ENCODE measurements at places on chromosomes 2 and 18.

- no peak for DNase-seq
- no peaks in the 10 kb centered on the region for H3K36me3 ChIP-seq
- peak overlapping the region; percentile 86 for H3K27ac ChIP-seq
- no peaks in the 10 kb centered on the region for H3K27me3 ChIP-seq
Measured at GRCh38 chr2:219207134-219207883, 727 bp downstream of the ZFAND2B start.

GRCh38 chr2:232879618-232880494 is 9.8 kb downstream of the SNORC start:
- no peak overlapping the region for H3K4me3 ChIP-seq
- no peak overlapping the region for H3K27ac ChIP-seq
- H3K4me1 ChIP-seq: peaks cover 8% of the 10 kb centered on the region
- no peaks in the 10 kb centered on the region for H3K36me3 ChIP-seq

DNA sequence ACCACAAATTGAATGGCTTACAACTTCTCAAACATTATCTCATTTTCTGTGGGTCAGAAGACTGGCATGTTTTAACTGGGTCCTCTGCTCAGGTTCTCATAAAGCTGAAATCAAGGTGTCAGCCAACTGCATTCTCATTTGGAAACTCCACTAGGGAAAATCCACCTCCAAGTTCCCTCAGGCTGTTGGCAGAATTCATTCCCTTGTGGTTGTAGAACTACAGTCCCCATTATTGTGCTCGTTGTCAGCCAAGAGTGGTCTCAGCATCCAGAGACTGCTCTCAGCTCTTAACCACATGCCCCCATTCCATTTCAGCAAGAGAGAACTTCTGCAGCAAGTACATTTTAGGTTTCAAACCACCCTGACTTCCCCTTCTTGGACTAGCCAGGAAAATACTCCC is 12.2 kb downstream of the NOL4 start:
- DNase-seq: no peak
- H3K27ac ChIP-seq: no peak overlapping the region
- H3K4me1 ChIP-seq: no peaks in the 10 kb centered on the region
- H3K27me3 ChIP-seq: no peaks in the 10 kb centered on the region
- H3K4me3 ChIP-seq: no peak overlapping the region
- no peaks in the 10 kb centered on the region for H3K36me3 ChIP-seq

DNA sequence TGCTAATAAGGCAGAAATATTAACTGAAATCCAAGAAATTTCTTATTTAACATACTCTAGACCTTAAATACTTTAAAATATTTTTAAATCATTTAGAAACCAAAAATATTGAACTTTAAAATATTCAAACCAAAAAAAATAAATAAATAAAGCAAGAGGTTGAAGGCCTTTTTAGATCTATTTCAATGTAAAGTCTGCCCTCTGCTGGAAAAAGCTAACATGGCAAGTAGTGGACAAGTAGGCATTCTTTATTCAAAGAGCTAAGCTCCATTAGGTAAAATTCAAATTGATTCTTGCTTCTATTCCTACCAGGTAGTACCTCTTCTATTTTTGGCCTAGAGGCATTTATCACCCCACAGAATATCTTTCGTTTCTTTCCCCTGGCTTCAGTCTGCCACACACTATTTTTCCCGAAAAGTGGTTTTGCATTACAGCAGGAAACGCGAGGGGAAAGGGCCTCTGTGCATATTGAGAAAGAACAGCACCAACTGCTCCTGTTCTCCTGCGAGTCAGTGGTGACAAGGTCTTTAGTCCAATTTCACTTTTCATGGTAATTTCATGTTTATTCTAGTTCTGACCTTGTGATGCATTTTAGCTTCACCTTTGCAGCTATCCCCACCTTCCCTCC is 20.4 kb downstream of the IFIH1 start:
- no peak overlapping the region for H3K27ac ChIP-seq
- H3K27me3 ChIP-seq: no peaks in the 10 kb centered on the region
- peaks cover 6% of the 10 kb centered on the region for H3K4me1 ChIP-seq
- peaks cover 4% of the 10 kb centered on the region for H3K36me3 ChIP-seq

GRCh38 chr2:178280244-178280852 is 86.0 kb downstream of the OSBPL6 start:
- H3K4me1 ChIP-seq: no peaks in the 10 kb centered on the region
- H3K27ac ChIP-seq: no peak overlapping the region
- no peak overlapping the region for H3K4me3 ChIP-seq
- H3K27me3 ChIP-seq: peaks cover 16% of the 10 kb centered on the region

GRCh38 chr2:207385903-207386302 is 143.9 kb upstream of the CREB1 start:
- no peaks in the 10 kb centered on the region for H3K4me1 ChIP-seq
- no peaks in the 10 kb centered on the region for H3K27me3 ChIP-seq
- H3K27ac ChIP-seq: no peak overlapping the region
- no peak overlapping the region for H3K4me3 ChIP-seq

- no peak for DNase-seq
- H3K27me3 ChIP-seq: peaks cover 24% of the 10 kb centered on the region
- peak overlapping the region; percentile 67 for H3K4me3 ChIP-seq
- H3K36me3 ChIP-seq: no peaks in the 10 kb centered on the region
- peaks cover 3% of the 10 kb centered on the region for H3K4me1 ChIP-seq
Measured at GRCh38 chr2:232928551-232929302, 58.7 kb downstream of the SNORC start.

DNA sequence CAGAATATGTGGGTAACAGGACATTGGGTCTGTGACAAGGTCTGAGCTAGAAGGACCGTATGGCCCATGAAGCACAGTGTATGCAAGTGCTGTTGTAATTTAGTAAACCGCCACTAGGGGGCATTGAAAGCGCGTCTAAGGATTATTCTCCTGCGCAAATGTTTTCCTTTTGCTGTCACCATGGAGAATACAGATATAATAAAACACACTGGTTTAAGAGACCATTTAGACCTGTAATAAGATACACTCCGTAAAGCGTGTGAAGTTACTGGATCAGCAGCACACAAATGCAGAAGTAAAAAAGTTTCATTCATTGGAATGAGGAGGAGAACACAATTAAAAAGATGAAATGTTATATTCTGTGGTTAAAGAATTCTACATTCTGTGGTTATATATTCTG is 272.4 kb downstream of the AGAP1 start:
- H3K4me3 ChIP-seq: no peak overlapping the region
- peak; percentile 50 for DNase-seq
- H3K27me3 ChIP-seq: peaks cover 4% of the 10 kb centered on the region
- H3K27ac ChIP-seq: no peak overlapping the region
- H3K36me3 ChIP-seq: no peaks in the 10 kb centered on the region

DNA sequence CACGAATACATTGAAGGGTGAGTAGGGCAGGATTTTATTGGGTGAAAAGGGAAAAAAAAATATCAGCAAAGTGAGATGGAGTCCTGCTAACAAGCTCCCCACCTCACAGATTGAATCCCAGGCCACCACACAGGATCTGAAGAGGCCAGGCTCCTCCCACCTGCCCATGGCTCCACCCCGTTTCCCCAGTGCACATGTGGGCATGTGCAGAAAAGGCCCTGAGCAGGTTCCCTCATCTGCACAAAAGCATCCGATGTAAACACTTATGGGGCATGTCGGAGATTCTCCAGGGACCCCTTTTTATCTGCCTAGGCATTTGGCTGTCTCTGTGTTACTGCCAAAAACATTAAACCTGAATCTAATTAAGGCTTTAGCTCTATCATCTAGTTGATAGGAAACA is 35.2 kb downstream of the SKA1 start:
- H3K27me3 ChIP-seq: peaks cover 18% of the 10 kb centered on the region
- no peak for DNase-seq
- no peak overlapping the region for H3K27ac ChIP-seq
- no peaks in the 10 kb centered on the region for H3K36me3 ChIP-seq
- no peaks in the 10 kb centered on the region for H3K4me1 ChIP-seq
- no peak overlapping the region for H3K4me3 ChIP-seq

DNA sequence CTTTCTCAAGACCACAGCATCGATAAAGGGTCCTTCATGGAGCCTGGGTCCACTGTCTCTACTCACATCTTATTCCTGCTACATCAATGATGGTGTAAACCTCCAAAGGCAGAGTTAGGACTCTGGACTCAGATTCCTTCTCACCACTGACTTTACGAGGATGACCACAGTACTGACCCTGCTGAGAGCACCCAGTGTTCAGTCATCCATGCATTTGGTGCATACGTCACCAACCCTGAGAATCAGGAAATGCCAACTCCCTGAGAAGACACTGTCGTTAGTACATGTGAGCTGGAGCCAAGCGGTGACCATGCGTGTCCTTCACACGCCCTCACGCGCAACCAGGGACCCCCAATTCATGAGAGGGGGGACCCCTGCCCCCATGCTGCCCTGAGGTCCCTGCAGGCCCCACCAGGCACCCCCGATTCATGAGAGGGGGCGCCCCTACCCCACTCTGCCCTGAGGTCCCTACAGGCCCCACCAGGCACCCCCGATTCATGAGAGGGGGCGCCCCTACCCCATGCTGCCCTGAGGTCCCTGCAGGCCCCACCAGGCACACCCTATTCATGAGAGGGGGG is 178.4 kb upstream of the TPO start:
- DNase-seq: no peak
- no peak overlapping the region for H3K27ac ChIP-seq
- no peak overlapping the region for H3K4me3 ChIP-seq
- H3K36me3 ChIP-seq: no peaks in the 10 kb centered on the region
- no peaks in the 10 kb centered on the region for H3K4me1 ChIP-seq

- H3K36me3 ChIP-seq: peaks cover 17% of the 10 kb centered on the region
- no peak overlapping the region for H3K4me3 ChIP-seq
- H3K4me1 ChIP-seq: no peaks in the 10 kb centered on the region
- no peaks in the 10 kb centered on the region for H3K27me3 ChIP-seq
Measured at GRCh38 chr18:9380621-9381395, 46.2 kb downstream of the TWSG1 start.

DNA sequence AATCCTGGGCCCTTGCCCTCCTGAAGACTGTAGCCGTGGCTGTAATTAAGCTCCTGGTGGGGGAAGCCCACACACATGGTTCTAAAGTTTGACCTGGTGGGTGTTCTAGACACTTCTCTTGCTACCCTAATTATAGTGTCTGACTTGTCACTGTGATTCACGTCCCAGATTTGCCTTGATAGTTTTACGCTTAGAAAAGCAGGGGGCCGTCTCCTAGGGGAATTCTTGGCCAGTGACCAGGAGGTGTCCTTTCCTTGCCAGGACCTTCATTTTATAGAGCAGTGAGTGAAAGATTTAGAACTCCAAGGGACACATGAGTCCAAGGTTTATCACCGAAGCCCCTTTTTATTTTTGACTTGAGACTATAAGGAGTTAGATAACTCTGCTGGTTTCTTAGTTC is 9.0 kb downstream of the TMEM214 start:
- H3K4me3 ChIP-seq: peak overlapping the region; percentile 79
- peaks cover 19% of the 10 kb centered on the region for H3K36me3 ChIP-seq
- peak overlapping the region; percentile 100 for H3K27ac ChIP-seq
- peak; percentile 39 for DNase-seq

DNA sequence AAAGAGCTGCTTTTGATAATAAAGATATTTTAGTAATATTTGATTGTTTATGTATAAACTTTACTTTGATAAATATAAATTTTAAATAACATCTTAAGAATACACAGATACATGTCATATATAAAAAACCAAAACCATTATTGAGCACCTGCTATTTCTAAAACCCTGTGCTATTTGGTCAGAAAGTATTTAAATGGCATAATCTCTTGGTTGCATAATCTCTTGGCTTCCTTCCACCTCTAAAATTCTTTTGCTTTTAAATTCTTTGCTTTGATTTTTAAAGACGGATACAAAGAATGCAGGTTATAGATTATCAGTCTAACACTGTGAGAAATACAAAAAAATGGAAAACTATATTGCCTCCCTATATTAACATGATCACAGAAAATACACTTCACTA is 36.9 kb downstream of the ACMSD start:
- H3K27me3 ChIP-seq: no peaks in the 10 kb centered on the region
- H3K4me1 ChIP-seq: no peaks in the 10 kb centered on the region
- no peak overlapping the region for H3K4me3 ChIP-seq
- no peak overlapping the region for H3K27ac ChIP-seq

GRCh38 chr18:11873670-11874340 is 22.6 kb downstream of the CHMP1B start:
- no peak for DNase-seq
- H3K27me3 ChIP-seq: peaks cover 3% of the 10 kb centered on the region
- peaks cover 2% of the 10 kb centered on the region for H3K36me3 ChIP-seq
- no peak overlapping the region for H3K27ac ChIP-seq

GRCh38 chr2:148451046-148451445 is 193.5 kb upstream of the EPC2 start:
- H3K4me1 ChIP-seq: no peaks in the 10 kb centered on the region
- H3K27me3 ChIP-seq: no peaks in the 10 kb centered on the region
- H3K4me3 ChIP-seq: no peak overlapping the region

GRCh38 chr2:14401873-14402272 is 230.6 kb upstream of the LRATD1 start:
- H3K27ac ChIP-seq: no peak overlapping the region
- H3K27me3 ChIP-seq: no peaks in the 10 kb centered on the region
- no peak for DNase-seq
- no peak overlapping the region for H3K4me3 ChIP-seq
- no peaks in the 10 kb centered on the region for H3K36me3 ChIP-seq
- H3K4me1 ChIP-seq: no peaks in the 10 kb centered on the region

DNA sequence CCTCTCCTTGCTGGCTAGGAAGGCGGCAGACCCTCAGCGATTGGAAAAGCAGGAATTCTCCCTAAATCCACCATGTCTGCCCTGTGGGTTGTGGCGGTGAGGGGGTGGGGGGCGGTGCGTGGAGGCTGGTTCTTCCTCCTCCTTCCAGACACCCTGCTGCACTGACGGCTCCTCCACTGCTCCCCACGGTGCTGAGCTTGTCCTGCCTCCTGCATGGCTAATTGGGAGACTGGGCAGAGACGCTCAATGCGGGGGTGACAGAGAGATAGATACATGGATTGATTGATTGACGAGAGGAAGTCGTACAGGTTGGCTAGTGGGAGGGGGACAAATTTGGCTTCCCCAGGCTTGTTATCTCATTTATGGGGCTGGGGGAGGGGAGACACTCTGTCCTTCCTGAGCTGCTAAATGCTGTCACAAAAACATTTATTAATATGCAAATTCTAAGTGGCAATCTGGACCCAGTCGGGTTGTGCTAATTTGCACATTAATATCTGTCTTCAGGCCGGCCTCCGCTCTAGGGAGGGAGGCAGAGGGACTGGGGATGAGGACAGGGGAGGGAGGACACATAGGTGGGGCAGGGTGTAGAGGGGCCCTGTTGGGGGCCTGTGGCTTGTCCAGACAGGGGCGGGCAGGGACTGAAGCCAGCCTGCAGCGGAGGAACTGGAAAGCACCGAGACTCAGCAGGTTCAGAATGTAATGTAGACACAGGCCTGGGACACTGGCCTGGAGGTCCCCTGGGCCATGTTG is 181.6 kb downstream of the CELF4 start:
- peaks cover 15% of the 10 kb centered on the region for H3K27me3 ChIP-seq
- no peak overlapping the region for H3K27ac ChIP-seq
- H3K36me3 ChIP-seq: no peaks in the 10 kb centered on the region
- H3K4me1 ChIP-seq: no peaks in the 10 kb centered on the region

GRCh38 chr2:120809609-120810440 is 74.2 kb downstream of the GLI2 start:
- H3K27me3 ChIP-seq: peaks cover 10% of the 10 kb centered on the region
- no peak for DNase-seq
- H3K4me1 ChIP-seq: no peaks in the 10 kb centered on the region
- no peak overlapping the region for H3K4me3 ChIP-seq
- H3K36me3 ChIP-seq: no peaks in the 10 kb centered on the region

GRCh38 chr2:231286964-231287363 is 88.5 kb downstream of the ARMC9 start:
- H3K4me3 ChIP-seq: no peak overlapping the region
- H3K36me3 ChIP-seq: no peaks in the 10 kb centered on the region
- no peak for DNase-seq
- no peak overlapping the region for H3K27ac ChIP-seq
